ENCODE measurements at places on chromosomes 2 and 18.
A peak's percentile ranks its signal among the peaks of the same experiment; 100 is the strongest.

- peaks cover 14% of the 10 kb centered on the region for H3K4me1 ChIP-seq
- H3K36me3 ChIP-seq: peaks cover 47% of the 10 kb centered on the region
- no peak overlapping the region for H3K27ac ChIP-seq
- H3K27me3 ChIP-seq: no peaks in the 10 kb centered on the region
- no peak for DNase-seq
Measured at GRCh38 chr2:239955989-239956817, 68.9 kb downstream of the NDUFA10 start.

DNA sequence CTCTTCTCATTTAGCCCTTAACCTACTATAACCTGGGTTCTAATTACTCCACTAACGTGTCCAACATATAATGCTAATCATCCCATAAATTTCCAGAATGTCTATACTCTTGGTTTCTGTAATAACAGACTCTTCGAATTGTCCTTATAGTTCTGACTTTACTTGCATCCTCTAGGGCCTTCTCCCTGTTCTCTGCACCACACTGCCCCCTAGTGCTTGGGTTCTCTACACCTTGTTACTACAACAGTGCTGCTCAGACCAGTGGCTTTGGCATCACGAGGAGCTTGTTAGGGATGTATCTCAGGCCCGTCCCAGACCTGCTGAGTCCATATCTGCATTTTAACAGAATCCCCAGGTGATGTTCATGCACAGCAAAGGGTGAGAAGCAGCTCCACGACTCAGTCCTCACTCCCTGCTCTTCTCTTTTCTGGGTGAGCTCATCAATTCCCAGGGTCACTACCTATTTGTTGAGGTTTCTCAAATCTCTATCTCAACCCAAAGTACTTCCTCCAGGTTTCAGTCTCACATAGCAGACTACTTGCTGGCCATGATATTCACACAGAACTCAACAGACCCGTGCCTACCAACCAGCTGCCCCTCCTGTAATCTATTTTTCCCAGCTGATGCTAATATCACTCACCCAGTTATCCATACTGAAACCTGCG is 14.5 kb upstream of the DDX1 start:
- no peaks in the 10 kb centered on the region for H3K27me3 ChIP-seq
- H3K4me3 ChIP-seq: no peak overlapping the region
- H3K36me3 ChIP-seq: no peaks in the 10 kb centered on the region
- peak; percentile 36 for DNase-seq
- no peaks in the 10 kb centered on the region for H3K4me1 ChIP-seq
- H3K27ac ChIP-seq: no peak overlapping the region

GRCh38 chr2:26349690-26350089 is 3.1 kb upstream of the ADGRF3 start:
- no peak for DNase-seq
- no peak overlapping the region for H3K4me3 ChIP-seq

DNA sequence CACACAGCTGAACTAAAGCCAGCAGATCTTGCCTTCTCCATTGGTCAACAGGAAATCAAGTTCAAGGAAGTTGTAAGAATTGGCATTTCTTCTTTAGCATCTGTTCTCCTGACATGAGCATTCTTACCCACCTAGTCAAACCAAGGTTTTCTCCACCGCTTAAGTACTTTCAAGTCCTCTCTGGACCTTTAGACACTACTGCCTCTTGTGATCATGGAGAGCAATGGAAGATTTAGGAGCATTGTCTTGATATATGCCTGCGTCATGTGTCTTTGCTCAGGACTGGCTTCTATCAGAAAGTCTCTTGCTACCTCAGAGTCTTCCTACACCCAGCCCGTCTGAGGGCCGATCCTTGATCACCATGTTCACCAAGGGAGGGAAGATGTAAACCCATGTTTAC is 262.2 kb downstream of the PHLPP1 start:
- no peak overlapping the region for H3K27ac ChIP-seq
- H3K27me3 ChIP-seq: no peaks in the 10 kb centered on the region
- no peak overlapping the region for H3K4me3 ChIP-seq

- no peaks in the 10 kb centered on the region for H3K27me3 ChIP-seq
- H3K27ac ChIP-seq: peak overlapping the region; percentile 64
- DNase-seq: no peak
- peaks cover 18% of the 10 kb centered on the region for H3K4me1 ChIP-seq
- no peak overlapping the region for H3K4me3 ChIP-seq
Measured at GRCh38 chr2:149858901-149859634, 271.5 kb upstream of the MMADHC start.

DNA sequence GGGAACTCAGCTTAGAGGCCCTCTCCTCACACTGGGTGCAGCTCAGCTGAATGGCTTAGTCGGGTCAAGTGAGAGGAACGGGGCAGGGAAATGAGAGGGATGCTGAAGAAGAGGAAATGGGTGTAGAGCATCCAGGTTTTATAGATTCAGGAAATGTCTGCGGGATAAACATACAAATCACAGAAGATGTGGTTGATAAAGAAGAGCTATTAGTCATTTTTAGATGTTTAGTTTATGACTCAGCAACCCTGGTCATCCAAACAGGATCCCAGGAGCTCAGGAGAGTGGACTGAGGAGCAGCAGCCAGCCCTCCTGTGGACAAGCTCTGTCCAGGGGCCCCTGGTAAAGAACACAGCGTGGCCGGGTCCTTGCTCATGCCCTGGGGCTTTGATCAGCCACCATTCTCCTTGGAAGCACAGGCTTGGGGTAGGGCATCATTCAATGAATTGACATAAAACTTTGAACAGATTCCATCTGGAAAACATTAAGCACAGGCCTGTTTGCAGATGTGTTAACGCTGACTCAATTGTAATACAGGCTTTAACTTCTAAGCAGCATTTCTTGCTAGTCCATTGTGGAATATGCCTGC is 83.0 kb downstream of the NPAS2 start:
- H3K27ac ChIP-seq: peak overlapping the region; percentile 37
- H3K36me3 ChIP-seq: no peaks in the 10 kb centered on the region
- H3K4me3 ChIP-seq: no peak overlapping the region
- H3K4me1 ChIP-seq: peaks cover 19% of the 10 kb centered on the region
- H3K27me3 ChIP-seq: no peaks in the 10 kb centered on the region

Data from esophagus squamous epithelium (tissue), 5 donors.